ENCODE measurements at places on chromosomes 2 and 18. TPM values are rescaled to one million over a fixed set of nuclear protein-coding genes. Genes with fewer than 3 reads are reported as not detected.

Gene PLA2R1
- 3.3 TPM for polyA plus RNA-seq

Gene NT5C1B
- polyA plus RNA-seq, result not detected

Gene SERPINB10
- not detected for polyA plus RNA-seq

DNA sequence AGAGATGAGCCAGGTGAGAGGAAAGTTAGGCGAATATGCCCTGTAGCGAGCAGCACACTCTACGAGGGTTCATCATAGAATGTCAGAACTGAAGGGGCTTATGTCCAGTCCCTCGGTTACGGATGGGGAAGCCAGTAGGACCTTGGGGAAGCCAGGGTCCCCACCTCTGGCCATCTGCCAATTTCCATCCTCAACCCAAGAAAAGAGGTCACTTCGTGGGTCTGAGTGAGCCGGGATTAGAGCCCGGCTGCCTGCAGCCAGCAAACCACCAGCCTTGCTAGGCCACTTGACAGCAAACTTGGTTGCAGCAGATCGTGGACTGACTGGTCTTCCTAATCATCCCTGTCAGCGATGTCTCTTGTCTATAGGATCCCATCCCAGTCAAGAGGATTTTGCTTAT is 11.4 kb downstream of the CIB4 start:
- no peak for DNase-seq

DNA sequence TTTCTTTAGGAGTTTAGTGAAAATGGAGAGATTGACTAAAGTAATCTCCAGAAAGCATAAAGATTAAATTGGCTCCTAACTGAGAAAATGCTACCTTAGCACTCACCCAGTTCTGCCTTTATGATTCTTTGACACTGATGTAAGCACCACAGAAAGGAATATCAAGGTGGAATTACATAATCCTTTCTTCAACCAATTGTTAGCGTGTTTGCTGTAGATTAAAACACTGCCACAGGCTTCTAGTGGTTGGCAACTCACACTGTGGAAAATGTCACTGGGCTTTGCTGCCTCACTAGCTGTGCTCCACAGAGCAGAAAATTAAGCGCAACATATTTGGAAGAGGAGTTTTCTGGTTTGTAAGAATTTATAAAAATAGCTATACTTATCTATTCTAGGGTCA is 104.1 kb downstream of the DLGAP1 start:
- no peak for DNase-seq

GRCh38 chr18:11937874-11938478 is 29.9 kb upstream of the MPPE1 start:
- DNase-seq, result peak; percentile 82

DNA sequence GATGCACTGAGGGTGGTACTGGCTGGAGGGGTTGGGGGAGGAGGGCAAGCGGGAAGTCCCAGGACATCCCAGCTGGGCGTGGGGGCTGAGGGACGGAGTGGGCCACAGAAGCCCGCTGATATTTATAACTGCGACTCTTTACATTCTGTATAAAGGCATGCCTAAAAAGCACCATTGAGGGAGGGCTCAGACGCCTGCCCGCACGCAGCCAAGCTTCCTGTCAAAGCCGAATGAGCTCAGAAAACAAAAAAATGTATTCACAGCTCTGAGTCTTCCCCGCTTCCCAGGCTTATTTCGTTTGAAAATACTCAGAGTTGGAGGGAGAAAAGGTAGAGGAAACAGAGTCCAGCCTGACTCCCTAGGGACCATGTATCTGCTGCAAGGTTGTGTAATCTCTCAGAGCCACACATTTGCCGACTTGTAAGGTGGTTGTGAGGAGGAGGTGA is 170.1 kb upstream of the HAAO start:
- no peak for DNase-seq

DNA sequence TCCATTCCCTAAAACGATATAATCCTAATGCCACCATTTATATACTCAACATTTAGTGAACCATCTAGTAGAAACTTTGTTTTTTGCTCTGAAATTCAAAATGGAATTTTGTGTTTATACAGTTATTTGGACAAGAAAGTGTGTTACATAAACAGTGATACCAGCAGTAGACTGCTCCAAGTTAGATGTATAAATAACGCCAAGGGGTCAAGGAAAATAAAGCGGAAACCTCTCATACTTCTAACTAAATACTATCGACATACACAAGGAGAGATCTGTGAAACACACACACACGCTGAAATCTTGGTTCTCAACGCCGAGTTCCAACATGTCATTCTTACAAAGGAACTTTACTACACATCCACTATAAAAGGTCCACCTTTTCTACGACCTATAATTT is 1.2 kb downstream of the TXNL1 start:
- DNase-seq, result peak; percentile 37
